ENCODE measurements at places on chromosomes 13 and 19. TPM values are rescaled to one million over a fixed set of nuclear protein-coding genes. Genes with fewer than 3 reads are reported as not detected.
A peak's percentile ranks its signal among the peaks of the same experiment; 100 is the strongest.

SBK2 gene
- total RNA-seq = not detected

CERS1 gene
- 1.5 TPM for total RNA-seq

THAP8 gene
- total RNA-seq = 3.6 TPM

NXNL1 gene
- total RNA-seq = not detected

PSG2 gene
- total RNA-seq = not detected

ZFP36 gene
- 3.1 TPM for total RNA-seq

GARRE1 gene
- 8.5 TPM for total RNA-seq

ZNF730 gene
- total RNA-seq = 1.0 TPM

- H3K36me3 ChIP-seq = no peaks in the 10 kb centered on the region
- no peak overlapping the region for H3K4me3 ChIP-seq
- H3K27me3 ChIP-seq = no peaks in the 10 kb centered on the region
- H3K4me1 ChIP-seq = peaks cover 14% of the 10 kb centered on the region
- no peak overlapping the region for H3K27ac ChIP-seq
These were observed 20.3 kb downstream of the FLT1 start for GRCh38 chr13:28474491-28475134.

DNA sequence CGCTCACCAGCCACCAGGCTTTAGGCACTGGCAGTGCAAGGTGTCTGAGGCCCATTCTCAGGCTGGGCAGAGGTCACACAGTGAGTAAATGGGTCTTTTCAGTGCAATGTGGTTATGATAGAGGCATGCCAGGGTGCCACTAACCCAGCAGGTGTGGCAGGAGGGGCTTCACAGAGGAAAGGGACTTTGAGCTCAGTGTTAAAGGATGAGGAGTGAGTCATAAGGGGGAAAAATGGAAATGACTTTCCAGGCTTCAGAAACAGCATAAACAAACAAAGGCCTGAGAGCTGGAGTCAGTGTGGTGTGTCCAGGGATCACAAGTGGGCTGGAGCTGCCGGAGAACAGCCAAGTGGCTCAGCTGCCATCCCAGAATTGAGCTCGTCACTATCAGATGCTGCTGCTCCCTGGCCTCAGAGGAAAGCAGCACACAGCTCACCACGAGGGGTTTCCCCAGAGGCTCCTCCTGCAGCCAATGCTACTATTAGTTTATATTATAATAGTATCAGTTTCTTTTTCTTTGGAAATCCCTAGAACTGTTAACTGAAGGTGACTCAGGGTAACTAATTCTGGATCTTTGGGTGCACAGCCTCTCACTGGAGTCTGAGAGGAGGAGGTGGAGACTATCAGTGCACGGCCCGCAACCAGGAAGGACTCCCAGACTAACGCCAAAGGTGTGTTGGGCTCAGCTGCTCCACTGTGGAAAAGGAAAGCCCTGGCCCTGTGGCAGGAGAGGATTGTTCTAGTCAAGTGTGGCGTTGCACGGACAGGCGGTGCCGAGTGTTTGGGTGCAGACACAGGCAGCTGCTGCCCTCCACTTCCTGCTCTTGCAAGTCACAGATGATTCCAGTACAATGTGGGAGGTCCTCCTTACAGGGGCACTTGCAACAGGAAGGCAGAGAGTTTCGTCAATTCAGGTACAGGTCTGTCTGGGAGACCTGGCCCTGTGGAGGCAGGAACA lies 39.5 kb downstream of the DHRS12 start:
- peaks cover 20% of the 10 kb centered on the region for H3K4me1 ChIP-seq
- DNase-seq = peak; percentile 81
- H3K27ac ChIP-seq = peak overlapping the region; percentile 80
- peak overlapping the region; percentile 14 for H3K4me3 ChIP-seq
- H3K36me3 ChIP-seq = no peaks in the 10 kb centered on the region
- H3K27me3 ChIP-seq = no peaks in the 10 kb centered on the region

DNA sequence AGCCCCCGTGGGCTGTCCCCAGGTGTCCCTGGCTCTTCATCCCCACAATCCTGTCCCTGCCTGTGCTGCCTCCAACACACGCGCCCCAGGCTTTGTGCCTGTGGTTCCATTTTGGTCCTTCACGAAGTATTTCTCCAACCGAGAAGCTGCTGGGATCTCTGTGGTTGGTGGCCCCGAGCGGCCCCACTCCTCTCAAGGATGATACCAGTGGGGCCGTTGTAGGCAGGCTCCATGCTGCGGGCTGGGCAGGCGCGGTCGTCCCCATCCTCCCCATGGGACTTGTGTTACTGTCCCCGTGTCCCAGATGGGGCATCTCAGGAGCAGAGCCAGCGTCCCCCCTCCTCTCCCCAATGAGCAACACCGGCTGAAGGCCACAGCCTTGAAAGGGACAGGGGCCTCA lies 3.7 kb upstream of the ZNF554 start:
- no peak overlapping the region for H3K27ac ChIP-seq
- no peaks in the 10 kb centered on the region for H3K27me3 ChIP-seq
- H3K4me3 ChIP-seq = no peak overlapping the region
- DNase-seq = no peak
- H3K4me1 ChIP-seq = no peaks in the 10 kb centered on the region

GRCh38 chr19:4229179-4229931 lies at the start of gene EBI3:
Gene EBI3 (plus strand): TSS chr19:4229523. CDS start chr19:4229551, 28 bp downstream.
- no peak within 1 kb of the TSS for H3K4me3 ChIP-seq
- H3K27me3 ChIP-seq = peaks cover 11% of the 10 kb centered on the region
- peaks cover 3% of the 10 kb centered on the region for H3K4me1 ChIP-seq
- peak; percentile 67 for DNase-seq

- H3K4me1 ChIP-seq = no peaks in the 10 kb centered on the region
- no peaks in the 10 kb centered on the region for H3K36me3 ChIP-seq
- H3K27ac ChIP-seq = peak within 1 kb of the TSS; percentile 45
- H3K4me3 ChIP-seq = peak within 1 kb of the TSS; percentile 77
- DNase-seq = peak; percentile 69
These were observed at the start of gene SMAD9 for GRCh38 chr13:36919833-36920615. Gene SMAD9 (minus strand): TSS chr13:36920238. CDS start chr13:36879689, 40,549 bp downstream.

- no peak overlapping the region for H3K27ac ChIP-seq
- no peaks in the 10 kb centered on the region for H3K36me3 ChIP-seq
- H3K4me1 ChIP-seq = no peaks in the 10 kb centered on the region
- H3K4me3 ChIP-seq = no peak overlapping the region
- H3K27me3 ChIP-seq = no peaks in the 10 kb centered on the region
These were observed 41.8 kb upstream of the PNMA8B start for GRCh38 chr19:46537136-46538097.

GRCh38 chr19:30386551-30387143 lies 14.5 kb downstream of the ZNF536 start:
- DNase-seq = no peak
- no peaks in the 10 kb centered on the region for H3K27me3 ChIP-seq
- no peak overlapping the region for H3K27ac ChIP-seq
- H3K4me1 ChIP-seq = no peaks in the 10 kb centered on the region

- no peak overlapping the region for H3K27ac ChIP-seq
- no peak overlapping the region for H3K4me3 ChIP-seq
- no peak for DNase-seq
These were observed 49.9 kb downstream of the SLC7A9 start for GRCh38 chr19:32819419-32820400.

GRCh38 chr13:95624020-95624419 lies 20.5 kb downstream of the DZIP1 start:
- H3K4me3 ChIP-seq = no peak overlapping the region
- H3K36me3 ChIP-seq = peaks cover 7% of the 10 kb centered on the region
- peak; percentile 72 for DNase-seq
- H3K27ac ChIP-seq = no peak overlapping the region
- H3K4me1 ChIP-seq = no peaks in the 10 kb centered on the region

DNA sequence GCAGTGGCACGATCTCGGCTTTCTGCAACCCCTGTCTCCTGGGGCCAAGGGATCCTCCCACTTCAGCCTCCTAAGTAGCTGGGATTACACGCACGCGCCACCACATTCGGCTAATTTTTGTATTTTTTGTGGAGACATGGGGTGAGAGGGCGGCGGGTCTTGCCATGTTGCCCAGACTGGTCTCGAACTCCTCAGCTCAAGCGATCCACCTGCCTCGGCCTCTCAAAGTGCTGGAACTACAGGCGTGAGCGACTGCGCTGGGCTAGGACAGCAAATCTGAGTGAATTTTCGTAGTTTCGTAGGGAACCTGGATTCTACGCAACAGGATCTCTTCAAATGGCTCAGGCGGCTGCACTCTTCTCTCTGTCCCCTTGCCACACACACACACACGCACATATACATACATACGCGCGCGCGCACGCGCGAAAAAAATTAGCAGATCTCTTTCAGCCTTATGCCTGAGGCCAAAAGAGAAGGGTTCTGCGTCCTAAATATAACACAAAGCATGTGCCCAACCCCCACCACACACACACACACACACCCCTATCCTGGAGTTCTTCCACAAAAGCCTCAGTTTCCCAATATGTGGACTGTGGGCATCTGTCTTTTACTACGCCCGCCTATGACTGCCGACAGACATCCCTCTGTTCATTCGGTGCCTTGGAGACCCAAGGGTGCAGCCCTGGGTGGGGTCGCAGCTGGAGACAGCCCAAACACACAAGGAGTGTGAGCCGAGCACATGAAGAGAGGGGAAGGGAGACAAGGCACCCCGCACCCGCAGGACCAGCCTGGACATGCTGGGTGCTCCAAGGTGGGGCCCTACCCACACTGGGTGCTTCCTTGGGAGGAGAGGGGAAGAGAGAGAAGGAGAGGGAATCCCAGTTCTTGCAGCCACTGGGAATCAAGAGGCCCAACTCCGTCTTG lies 616 bp downstream of the PINLYP start:
- no peaks in the 10 kb centered on the region for H3K36me3 ChIP-seq
- H3K4me1 ChIP-seq = no peaks in the 10 kb centered on the region
- no peaks in the 10 kb centered on the region for H3K27me3 ChIP-seq
- peak overlapping the region; percentile 76 for H3K27ac ChIP-seq

DNA sequence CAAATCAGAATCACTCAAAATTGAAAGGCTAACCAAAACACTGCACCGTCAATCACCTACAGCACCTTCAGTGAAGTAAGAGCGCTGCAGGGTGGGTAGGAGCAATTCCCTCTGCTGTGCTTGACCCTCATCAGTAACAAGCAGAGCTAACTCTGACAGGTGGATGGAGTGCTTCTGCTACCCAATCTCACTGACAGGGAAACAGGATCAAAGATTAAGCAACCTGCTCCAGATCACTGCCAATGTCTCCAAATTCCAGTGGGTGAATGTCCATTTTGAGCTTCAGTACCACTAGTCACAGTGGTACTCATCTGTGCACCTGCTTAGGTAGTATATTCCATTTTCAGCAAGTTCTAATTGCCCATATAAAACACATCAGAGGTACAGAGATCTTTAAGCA lies 25.2 kb downstream of the BRD4 start:
- no peak overlapping the region for H3K27ac ChIP-seq
- no peaks in the 10 kb centered on the region for H3K27me3 ChIP-seq
- peaks cover 10% of the 10 kb centered on the region for H3K4me1 ChIP-seq
- no peak overlapping the region for H3K4me3 ChIP-seq
- no peaks in the 10 kb centered on the region for H3K36me3 ChIP-seq

DNA sequence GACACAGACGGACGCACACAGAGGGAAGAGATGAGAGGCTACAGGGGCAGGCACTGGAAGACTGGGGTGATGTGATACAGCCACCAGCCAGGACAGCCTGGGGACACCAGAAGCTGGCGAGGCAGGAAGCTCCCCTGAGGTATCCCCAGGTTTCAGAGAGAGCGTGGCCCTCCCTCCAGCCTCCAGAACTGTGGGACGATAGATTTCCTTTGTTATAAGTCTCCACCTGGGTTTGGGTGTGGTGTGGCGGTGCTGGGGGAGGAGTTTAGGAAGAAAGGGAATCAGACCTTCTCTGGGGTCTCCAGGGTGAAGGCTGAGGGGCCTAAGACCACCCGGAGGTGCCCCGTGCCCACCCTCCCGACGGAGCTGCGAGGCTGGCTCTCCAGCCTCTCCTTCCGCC lies 2.7 kb upstream of the ASPDH start:
- H3K36me3 ChIP-seq = no peaks in the 10 kb centered on the region
- no peak overlapping the region for H3K27ac ChIP-seq
- no peak overlapping the region for H3K4me3 ChIP-seq

DNA sequence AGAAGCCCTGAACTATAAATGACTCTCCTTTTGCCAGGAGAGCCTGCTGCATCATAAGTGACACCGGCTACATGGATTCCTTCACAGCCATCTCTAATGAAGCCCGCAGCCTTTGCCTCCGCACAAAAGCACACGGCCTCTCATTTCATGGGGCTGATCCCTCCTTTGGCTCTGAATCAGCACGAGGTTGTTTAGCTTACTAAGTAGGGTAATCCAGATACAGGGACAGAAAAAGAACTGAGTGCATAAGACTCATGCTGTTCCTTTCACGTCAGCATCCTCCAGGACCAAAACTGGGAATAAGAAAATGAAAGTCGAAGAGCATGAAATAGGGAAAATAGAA lies 136.3 kb downstream of the DCT start:
- no peak overlapping the region for H3K4me3 ChIP-seq
- H3K27ac ChIP-seq = no peak overlapping the region
- H3K4me1 ChIP-seq = peaks cover 2% of the 10 kb centered on the region
- peak; percentile 70 for DNase-seq

- no peaks in the 10 kb centered on the region for H3K27me3 ChIP-seq
- no peak overlapping the region for H3K27ac ChIP-seq
- no peaks in the 10 kb centered on the region for H3K36me3 ChIP-seq
- H3K4me1 ChIP-seq = no peaks in the 10 kb centered on the region
These were observed 18.7 kb downstream of the CD70 start for GRCh38 chr19:6572217-6572616.

GRCh38 chr13:42149136-42149535 lies 100.7 kb downstream of the DGKH start:
- H3K27ac ChIP-seq = no peak overlapping the region
- no peak overlapping the region for H3K4me3 ChIP-seq
- no peaks in the 10 kb centered on the region for H3K4me1 ChIP-seq
- H3K27me3 ChIP-seq = no peaks in the 10 kb centered on the region
- H3K36me3 ChIP-seq = no peaks in the 10 kb centered on the region
- DNase-seq = no peak

GRCh38 chr13:101785858-101786257 lies 333.4 kb downstream of the ITGBL1 start:
- H3K27me3 ChIP-seq = no peaks in the 10 kb centered on the region
- H3K4me1 ChIP-seq = no peaks in the 10 kb centered on the region
- no peak overlapping the region for H3K27ac ChIP-seq

DNA sequence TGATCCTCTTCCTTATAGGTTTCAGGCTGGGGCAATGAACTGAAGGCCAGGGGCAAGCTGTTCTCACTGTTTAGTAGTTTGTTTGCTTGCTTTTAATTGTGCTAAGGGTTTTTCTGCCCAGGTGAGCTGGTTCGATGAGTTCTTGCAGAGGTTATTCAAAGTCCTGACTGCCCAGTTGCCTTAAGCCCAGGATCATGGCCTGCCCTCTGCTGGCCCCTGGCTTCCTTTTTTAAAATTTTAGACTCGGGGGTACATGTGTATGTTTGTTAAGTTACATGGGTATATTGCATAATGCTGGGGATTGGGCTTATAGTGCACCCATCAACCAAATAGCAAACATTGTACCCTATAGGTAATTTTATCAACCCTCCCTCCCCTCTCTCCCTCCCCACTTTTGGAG lies 65.7 kb downstream of the ZNF536 start:
- no peak overlapping the region for H3K27ac ChIP-seq
- DNase-seq = no peak
- no peaks in the 10 kb centered on the region for H3K4me1 ChIP-seq

- no peak overlapping the region for H3K27ac ChIP-seq
- no peak overlapping the region for H3K4me3 ChIP-seq
- H3K4me1 ChIP-seq = no peaks in the 10 kb centered on the region
- H3K36me3 ChIP-seq = no peaks in the 10 kb centered on the region
- H3K27me3 ChIP-seq = no peaks in the 10 kb centered on the region
These were observed 402.6 kb downstream of the SUCLA2 start for GRCh38 chr13:47598340-47598911.

Measured in fibroblast of lung (primary cell).